ENCODE measurements at places on chromosomes 13 and 19.

GRCh38 chr19:1173845-1174809 is at the start of gene SBNO2:
Gene SBNO2 (minus strand): TSS chr19:1174268. CDS start chr19:1154276, 19,992 bp downstream.
- peak; percentile 78 for DNase-seq

GRCh38 chr13:50518131-50518530 is 325.4 kb downstream of the DLEU7 start:
- no peak for DNase-seq

GRCh38 chr13:98175823-98176222 is 1.2 kb downstream of the RNF113B start:
- no peak for DNase-seq

GRCh38 chr13:51361106-51361505 is 21.6 kb downstream of the SERPINE3 start:
- no peak for DNase-seq

GRCh38 chr19:10004617-10005016 is 5.7 kb downstream of the COL5A3 start:
- no peak for DNase-seq

GRCh38 chr19:32748497-32748896 is 28.9 kb downstream of the TDRD12 start:
- no peak for DNase-seq

DNA sequence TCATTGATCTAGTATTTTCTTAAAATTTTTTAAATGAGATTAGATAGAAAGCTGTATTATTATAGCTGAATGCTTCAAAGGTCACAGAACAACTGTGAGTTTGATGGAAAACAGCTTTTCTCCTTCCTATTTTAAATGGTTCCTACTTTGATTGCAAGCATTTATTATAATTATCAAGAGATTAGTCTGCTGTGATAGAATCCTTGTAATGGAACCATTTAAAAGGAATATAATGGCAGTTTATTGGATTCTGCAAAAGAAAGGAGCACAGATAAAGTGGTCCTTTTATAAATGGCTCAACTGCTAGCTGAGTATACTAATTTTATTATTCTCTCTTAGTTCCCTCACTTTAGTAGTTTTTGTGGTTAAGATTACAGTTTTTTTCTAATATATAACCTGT is 87.0 kb downstream of the MAB21L1 start:
- DNase-seq: no peak

DNA sequence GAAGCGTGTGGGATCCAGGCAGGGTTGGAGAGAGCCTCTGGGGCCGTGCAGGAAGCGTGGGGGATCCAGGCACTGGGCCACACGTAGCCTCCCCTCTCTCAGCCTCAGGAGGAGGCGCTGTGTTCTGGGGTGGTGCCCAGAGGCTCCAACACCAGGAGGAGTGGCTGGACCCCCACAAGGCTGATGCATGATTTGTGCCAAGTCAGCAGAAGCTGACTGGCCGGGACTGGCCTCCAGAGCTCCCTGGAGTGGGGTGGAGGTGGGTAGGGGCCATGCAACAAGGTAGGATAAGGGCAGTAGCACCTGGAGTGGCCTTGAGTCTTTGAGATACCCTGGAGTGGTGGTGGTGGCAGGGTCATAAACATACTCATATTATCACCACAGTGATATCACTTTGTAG is 75.3 kb downstream of the ERICH6B start:
- DNase-seq: no peak

DNA sequence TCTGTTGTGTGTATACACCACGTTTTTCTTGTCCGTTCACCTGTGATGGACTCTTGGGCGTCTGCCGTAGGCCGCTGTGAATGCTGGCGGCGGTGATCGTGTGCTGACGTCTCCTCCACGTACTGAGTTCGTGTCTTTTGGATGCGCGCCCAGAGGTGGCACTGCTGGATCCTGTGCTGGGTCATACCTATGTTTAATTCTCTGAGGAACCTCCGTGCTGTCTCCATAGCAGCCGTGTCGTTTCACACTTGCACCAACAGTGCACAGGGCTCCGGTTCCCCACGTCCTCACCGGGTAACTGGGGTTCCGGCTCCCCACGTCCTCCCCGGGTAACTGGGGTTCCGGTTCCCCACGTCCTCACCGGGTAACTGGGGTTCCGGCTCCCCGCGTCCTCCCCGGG is 56.2 kb downstream of the ATP11A start:
- DNase-seq: no peak

DNA sequence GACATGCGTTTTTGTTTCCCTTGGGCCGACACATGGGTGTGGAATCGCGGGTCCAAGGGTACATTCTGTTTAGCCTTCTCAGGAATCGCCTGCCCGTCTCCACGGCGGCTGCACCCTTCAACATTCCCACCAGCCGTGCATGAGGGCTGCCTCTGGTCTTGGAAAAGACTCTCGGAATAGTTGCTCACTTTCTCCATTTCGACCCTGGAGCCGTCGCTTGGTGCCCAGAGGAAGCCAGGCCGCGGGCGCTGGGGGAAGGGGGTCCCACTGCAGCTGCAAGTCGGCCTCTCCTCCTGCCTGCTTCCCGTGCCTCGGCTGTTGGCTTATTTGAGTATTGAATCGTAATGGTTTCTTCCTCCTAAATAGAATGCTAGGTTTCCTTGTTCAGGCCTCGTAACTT is 51.5 kb downstream of the KDM4B start:
- DNase-seq: no peak

GRCh38 chr13:50123862-50124535 is 108.8 kb downstream of the KCNRG start:
- DNase-seq: peak; percentile 70

DNA sequence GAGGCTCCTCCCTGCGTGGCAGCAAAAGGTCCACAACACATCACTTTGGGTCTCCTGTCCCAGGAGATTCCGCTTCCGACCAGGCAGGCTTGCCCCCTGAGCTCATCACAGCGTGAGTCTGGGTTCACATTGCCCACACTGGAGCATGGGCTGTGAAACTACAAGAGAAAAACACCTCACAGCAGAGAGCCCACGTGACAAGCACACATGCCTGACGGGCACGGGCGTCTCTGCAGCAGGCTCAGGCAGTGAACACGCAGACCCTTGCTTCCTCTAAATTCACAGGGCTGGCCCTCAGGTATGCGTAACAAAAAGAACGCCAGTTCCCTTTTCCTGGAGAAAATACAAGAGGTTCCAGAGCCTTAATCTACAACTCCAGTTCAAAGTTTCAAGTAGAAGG is 41.9 kb downstream of the RASA3 start:
- no peak for DNase-seq

GRCh38 chr13:23671897-23672296 is 101.7 kb downstream of the TNFRSF19 start:
- DNase-seq: no peak

DNA sequence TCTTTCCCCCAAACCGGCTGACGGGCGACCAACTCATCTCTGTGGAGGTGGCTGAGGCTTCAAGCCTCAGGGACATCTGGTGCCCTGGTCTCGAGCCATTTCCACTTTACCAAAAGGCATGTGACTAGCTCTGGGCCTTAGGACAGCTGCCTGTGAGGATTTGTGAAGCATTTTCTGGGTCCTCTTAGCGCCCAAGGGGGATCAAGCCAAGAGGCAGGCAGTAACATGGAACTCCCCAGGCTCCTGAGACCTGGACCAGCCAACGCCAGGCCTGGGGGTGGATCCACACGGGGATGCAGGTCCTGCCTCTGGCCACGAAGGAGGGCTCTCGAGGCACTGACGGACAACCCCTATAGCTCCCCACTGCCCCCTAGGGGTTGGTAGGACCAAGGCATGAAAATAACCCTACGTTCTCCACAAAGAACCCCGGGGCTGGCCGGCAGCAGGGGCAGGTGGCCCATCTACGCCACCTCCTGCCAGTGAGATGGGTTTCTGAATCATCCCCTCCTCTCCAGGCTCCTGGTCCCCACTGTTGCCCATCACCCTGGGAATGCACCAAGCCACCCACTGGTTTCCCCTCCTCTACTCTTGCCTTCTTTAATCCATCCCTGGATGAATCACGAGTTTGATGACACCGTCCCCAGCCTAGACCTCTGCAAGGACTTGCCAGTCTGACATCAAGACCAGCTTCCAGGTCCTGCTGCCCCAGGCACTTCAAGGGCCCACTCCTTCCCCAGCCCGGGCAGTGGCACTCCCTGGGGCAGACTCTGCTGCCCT is 7.0 kb upstream of the MYDGF start:
- DNase-seq: peak; percentile 22

DNA sequence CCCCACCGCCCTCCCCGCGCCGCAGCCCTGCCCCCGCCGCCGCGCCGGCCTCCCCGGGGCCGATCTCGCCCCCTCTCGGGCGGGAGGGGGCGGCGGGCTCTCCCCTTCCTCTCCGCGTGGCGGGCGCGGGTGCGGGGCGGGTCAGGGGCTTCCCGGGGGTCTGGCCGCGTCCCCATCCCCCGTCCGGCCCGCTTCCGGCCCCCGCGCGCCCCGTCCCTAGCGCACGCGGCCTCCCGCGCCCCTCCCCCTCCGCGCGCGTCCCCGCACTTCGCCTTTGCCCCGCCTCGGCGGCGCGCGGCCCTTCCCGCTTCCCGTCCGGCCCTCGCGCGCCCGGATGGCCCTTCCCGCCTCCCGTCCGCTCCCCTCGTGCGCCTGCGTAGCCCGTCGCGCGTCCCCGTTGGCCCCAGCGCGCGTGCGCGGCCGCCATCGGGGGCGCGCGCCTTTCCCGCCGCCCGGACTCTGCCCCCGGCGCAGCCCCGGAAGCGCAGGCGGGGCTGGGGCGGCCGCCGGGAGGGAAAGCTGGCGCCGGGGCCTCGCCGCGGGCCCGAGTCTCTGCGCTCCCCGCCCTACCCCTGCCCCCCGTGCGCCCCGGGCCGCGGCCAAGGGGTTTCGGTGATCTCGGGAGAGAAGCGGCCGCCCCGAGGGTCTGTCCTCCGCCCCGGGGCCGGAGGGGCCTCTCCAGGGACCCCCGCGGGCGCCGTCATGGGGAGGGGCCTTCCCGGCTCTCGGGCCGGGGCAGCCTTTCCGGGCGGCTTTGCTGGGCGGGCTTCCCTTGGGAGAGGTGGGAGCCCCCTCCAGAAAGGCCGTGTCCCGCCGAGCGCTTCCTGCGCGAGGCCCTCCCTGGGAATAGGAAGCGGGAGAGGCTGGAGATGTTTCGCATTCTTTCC is 519 bp downstream of the PTBP1 start:
- DNase-seq: peak; percentile 79

DNA sequence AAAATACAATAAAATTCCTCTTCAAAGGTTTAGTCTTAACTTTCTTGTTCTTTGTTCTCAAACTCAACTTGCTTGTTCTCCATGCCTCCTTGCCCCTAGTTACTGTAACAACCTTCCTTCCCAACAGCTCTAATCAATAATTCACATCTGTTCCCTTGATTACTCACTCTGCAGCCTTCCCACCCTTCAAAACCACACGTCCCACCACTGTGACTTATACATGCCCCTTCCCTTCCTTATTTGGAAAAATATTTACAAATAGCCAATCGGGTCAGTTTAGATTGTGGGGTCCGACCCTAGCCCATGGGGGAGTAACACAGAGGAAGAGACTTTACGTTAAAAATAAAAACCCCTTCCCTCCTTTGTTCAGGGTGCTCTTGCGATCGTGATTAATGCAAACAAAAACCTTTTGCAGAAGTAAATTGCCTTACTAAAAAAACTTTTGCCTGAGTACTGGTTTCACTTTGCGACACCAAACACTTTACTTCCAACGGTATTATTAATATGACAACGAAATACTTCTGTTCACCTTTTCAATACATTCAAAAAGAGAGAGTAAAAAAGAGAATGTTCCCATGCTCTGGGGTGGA is 512 bp upstream of the ZNF93 start:
- no peak for DNase-seq

All from stimulated activated naive CD4-positive, alpha-beta T cell treated with Interleukin-2 at 50 U/mL for 16 hours (primary cell).